GM23248 (cell line): ENCODE measurements at places on chromosomes 1 and 21. TPM values are rescaled to one million over a fixed set of nuclear protein-coding genes. Genes with fewer than 3 reads are reported as not detected.

DNA sequence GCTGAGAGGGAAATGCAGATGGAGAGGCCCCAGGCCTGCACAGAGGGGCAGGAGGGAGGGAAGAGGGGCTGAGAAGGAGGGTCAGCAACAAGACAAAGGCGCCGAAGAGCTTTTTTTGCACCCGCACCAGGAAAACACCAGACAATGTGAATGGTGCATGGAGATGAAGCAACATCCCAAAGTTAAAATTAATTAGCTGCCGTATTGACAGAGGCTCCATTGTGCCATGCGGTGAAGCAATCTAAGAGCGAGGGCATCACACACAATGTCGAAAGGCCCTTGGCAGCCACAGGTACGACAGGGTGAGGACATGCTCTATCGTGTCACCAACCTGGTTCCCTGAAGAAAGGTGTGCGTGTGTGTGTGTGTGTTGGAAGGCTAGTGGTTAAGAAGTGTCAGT, 41.2 kb downstream of the SSBP3 start:
- no peak for DNase-seq
- no peak overlapping the region for H3K4me3 ChIP-seq
- no peaks in the 10 kb centered on the region for H3K27me3 ChIP-seq

The METTL13 gene
- polyA plus RNA-seq, result 17.8 and 18.8 TPM in 2 replicates

The FAM72C gene
- polyA plus RNA-seq, result 0.94 TPM in 1 of 2 replicates, not detected in the other

GRCh38 chr1:183234660-183235476, 48.8 kb downstream of the LAMC2 start:
- DNase-seq, result peak; percentile 97
- H3K27ac ChIP-seq, result peak overlapping the region; percentile 100

- no peaks in the 10 kb centered on the region for H3K36me3 ChIP-seq
- no peak overlapping the region for H3K4me3 ChIP-seq
- H3K27ac ChIP-seq, result no peak overlapping the region
- no peaks in the 10 kb centered on the region for H3K4me1 ChIP-seq
- DNase-seq, result no peak
Observed at GRCh38 chr21:16751695-16752474, 761.0 kb upstream of the CXADR start.

DNA sequence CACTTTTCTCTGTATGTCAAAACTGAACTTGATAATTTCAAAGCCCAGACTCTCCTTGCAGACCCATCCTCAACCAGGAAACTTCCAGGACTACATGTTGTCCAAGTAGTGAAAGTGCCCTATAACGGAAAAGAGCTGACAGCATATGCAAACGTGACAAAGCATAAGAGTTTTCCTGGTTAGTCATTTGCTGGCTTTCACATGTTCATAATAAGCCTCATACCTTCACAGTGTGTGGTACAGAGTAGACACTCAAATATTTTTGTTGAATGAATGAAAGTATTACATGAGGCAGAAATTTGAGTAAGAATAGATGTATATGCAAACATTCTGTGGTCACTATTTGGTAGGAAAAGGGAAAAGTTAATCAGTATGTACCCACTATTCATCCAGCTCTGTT, 473.3 kb downstream of the MRPL39 start:
- peak; percentile 19 for DNase-seq
- H3K4me1 ChIP-seq, result no peaks in the 10 kb centered on the region
- H3K27me3 ChIP-seq, result no peaks in the 10 kb centered on the region

The FLG gene
- polyA plus RNA-seq, result 1.6 and 1.7 TPM in 2 replicates

GRCh38 chr1:110579460-110579859, 26.7 kb downstream of the KCNA2 start:
- no peaks in the 10 kb centered on the region; the same call in 1 of the 2 replicates for H3K27me3 ChIP-seq
- DNase-seq, result no peak
- H3K4me1 ChIP-seq, result no peaks in the 10 kb centered on the region
- H3K27ac ChIP-seq, result no peak overlapping the region
- H3K4me3 ChIP-seq, result no peak overlapping the region
- no peaks in the 10 kb centered on the region for H3K36me3 ChIP-seq

GRCh38 chr1:152024223-152024622, 12.6 kb downstream of the S100A11 start:
- no peaks in the 10 kb centered on the region for H3K36me3 ChIP-seq
- DNase-seq, result no peak
- H3K4me1 ChIP-seq, result peaks cover 9% of the 10 kb centered on the region
- H3K27me3 ChIP-seq, result no peaks in the 10 kb centered on the region; the same call in 1 of the 2 replicates

DNA sequence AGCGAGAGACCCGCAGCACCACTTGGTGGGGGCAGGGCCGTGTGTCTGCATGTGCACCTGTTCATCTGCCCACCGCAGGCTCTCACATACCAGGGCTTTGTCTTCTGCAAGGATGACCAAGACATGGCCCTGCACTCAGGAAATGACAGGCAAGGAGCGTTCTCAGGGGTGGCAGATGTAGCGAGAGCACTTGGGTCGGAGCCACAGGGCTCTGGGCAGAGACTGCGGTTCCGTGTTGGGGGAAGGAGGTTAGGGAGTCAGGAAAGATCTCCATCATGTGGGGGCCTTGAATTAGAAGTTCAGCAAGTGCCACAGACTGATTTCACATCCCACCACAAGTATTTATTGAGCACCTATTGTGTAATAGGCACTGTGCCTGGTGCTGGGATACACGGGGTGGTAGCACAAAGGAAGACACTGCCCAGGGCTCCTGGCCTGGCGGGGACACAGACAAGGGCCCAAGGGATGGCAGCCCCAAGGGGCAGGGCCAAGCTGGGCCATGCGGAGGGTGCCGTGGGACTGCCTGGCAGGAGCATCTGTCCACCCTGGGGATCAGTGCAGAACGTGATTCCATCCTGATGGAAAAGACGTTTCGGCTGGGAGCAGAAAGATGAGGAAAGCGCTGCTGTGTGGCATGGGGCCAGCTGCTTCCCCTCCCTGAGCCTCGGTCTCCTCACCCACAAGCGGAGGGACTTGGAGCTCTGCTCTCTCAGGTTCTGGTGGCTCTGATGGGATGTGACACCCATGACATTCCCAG, 11.4 kb upstream of the SPSB1 start:
- peak overlapping the region; percentile 75 for H3K27ac ChIP-seq
- H3K27me3 ChIP-seq, result no peaks in the 10 kb centered on the region
- H3K4me1 ChIP-seq, result peaks cover 44% of the 10 kb centered on the region
- H3K4me3 ChIP-seq, result no peak overlapping the region; the same call in 1 of the 2 replicates

- no peak overlapping the region for H3K27ac ChIP-seq
- H3K36me3 ChIP-seq, result no peaks in the 10 kb centered on the region
- peak; percentile 36 for DNase-seq
- no peak overlapping the region for H3K4me3 ChIP-seq
- no peaks in the 10 kb centered on the region for H3K27me3 ChIP-seq
- H3K4me1 ChIP-seq, result peaks cover under 1% of the 10 kb centered on the region; the same call in 1 of the 2 replicates
Observed at GRCh38 chr21:37665230-37666024, 250.8 kb downstream of the KCNJ6 start.

- H3K36me3 ChIP-seq, result no peaks in the 10 kb centered on the region
- no peaks in the 10 kb centered on the region for H3K4me1 ChIP-seq
- H3K4me3 ChIP-seq, result no peak overlapping the region
- no peak for DNase-seq
- no peak overlapping the region for H3K27ac ChIP-seq
- no peaks in the 10 kb centered on the region for H3K27me3 ChIP-seq
Observed at GRCh38 chr1:57517587-57518374, 93.9 kb upstream of the DAB1 start.
